Uterine smooth muscle cell (primary cell): ENCODE measurements at places on chromosomes 2 and 18. TPM values are rescaled to one million over a fixed set of nuclear protein-coding genes. Genes with fewer than 3 reads are reported as not detected.

POTEJ gene
- not detected in 2 replicates for total RNA-seq

SLC9A4 gene
- not detected in 2 replicates for total RNA-seq

PROM2 gene
- total RNA-seq: 0.11 and 0.25 TPM in 2 replicates

CD8B2 gene
- total RNA-seq: not detected in 2 replicates

GTF2A1L gene
- total RNA-seq: 0.11 and 1.6 TPM in 2 replicates

SLC9A2 gene
- not detected in 2 replicates for total RNA-seq
